ENCODE measurements at places on chromosomes 7 and 10.

DNA sequence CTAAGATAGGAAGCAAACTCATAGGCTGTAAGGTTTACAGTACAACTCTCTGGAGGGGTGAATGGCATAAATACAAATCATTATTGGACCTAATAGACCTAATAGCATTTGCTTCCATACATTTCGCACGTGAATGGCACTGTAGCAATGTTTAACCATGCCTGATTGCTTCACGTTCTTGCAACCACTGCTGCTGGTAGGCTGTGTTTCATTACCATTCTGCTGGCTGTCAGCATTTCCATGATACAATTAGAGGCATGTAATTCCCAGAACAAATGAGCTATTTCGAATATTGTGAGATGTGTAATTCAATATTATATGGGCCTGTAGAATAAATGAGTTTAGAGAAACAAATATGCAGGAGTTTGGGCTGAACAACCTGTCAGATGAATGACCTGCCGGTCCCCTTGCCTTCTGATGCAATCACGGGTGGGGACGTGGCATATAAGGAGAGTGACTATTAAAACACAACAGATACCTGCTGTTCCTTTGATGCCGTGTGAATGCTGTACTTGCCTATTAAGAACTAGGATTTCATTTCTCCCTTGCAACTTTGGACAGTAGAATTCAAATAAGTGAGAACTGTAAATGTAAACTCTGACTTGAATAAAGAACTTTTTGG, 393.4 kb downstream of the ACTR3B start:
- no peak for DNase-seq

DNA sequence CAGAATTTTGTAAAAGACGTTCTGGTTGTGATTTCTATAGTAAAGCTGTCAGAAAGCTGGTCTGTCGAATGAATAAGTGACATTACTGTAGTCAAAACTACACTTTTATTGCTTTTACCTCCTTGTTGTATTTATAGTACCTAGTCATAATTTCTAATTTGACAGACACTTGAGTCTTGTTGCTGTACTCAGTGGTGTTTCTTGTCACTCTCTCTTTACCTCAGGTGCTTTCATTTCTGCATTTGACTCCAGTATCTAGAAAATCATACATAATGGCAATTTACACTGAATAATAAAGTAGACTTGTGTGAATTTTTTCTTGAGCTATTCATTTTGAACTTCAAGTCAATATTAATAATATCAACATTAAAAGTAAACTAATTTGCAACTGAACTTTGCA, 257.6 kb upstream of the TEX47 start:
- no peak for DNase-seq

DNA sequence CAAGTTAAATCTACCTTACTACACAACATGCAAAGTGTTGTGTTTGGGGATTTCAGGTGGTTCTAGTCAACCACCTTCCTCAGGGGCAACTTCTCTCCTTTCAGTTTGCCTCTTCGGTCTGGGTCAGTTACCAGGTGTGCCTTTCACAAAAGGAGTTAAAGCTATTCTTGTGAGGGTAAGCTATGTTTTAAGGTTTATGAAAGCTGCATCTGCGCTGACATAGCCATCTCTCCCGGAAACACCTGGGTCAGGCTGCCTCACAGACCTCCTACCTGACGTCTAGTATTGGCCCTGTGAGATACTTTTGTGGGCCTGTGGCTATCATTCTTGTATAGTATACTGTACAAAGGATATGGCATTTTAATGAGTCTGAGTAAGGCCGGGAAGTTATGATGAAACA, 67.7 kb upstream of the ITGA8 start:
- DNase-seq = no peak

DNA sequence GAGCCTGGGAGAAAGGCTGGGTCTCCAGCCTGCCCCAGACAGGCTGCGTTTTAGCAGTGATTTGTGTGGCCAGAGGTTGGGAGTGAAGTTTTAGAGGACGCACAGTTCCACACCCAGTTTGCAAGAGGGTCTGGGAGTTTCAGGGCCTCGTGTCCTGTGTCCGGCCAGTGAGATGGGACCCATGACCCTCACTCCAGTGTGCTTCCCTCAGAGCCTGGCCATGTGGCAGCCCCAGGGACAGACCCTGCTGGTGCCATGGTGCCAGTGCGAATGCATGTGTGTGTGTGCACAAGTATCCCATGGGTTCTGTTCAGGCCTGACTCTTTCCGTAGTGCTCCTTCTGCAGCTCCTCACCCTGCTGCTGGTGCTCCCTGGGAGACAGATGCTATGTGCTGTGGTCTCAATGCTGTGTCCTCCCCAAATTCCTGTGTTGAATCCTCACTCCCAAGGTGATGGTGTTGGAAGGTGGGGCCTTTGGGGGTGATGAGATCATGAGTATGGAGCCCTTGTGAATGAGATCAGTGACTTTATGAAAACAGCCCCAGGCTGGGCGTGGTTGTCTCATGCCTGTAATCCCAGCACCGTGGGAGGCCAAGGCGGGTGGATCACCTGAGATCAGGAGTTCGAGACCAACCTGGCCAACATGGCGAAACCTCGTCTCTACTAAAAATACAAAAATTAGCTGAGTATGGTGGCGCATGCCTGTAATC, 16.5 kb downstream of the ECHDC3 start:
- no peak for DNase-seq

DNA sequence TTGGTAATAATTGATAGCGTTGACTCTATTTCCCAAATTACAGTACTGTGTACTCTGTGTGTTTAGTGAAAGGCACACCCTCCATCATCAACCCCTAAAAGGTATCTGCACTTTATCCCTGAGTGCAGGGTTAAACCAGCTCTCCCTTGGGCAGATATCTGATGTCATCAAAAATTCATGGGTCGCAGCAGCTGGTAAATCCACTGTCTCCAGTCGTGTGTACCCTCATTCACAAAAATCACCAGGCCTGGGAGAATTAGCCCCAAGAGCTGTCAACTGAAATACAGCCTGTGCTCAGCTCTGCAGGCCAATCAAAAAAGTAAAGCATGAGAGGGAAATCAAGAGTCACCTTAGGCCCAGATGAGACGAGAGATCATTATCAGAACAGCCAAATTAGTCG, 103.7 kb downstream of the HIP1 start:
- DNase-seq = no peak

DNA sequence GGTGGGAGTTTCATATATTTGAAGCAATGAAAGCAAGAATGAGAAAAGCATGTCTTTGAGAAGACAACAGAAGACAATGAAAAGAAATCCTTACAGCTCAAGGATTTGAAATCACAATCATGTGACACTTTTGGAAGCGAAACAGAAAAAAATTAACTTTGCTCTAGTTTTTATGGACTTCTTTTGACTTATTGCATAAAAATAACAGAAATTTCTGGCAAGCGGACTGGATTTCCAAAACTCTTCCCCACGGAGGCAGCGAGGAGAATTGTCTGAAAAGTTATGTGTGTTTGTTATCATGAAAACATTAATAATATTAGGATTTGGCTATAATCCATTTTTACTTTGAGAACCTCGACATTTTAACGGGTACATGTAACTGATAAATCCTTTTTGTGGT, 223.3 kb downstream of the LRMDA start:
- no peak for DNase-seq

DNA sequence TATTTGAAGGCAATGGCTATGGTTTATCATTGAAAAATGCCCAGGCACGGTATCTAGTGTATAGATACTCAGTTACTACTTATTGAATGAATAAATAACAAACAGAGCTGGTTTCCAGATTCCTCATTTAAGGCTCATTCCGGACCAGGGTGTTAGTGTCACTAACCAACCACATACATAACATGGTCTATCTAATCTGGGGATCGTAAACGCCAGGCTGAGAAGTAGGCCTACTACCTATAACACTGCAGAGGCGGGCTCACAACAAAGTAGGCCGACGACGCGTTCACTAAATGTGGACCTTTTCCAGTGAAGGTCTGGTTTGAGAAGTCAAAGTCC, 423 bp downstream of the LSM5 start:
- DNase-seq = no peak

DNA sequence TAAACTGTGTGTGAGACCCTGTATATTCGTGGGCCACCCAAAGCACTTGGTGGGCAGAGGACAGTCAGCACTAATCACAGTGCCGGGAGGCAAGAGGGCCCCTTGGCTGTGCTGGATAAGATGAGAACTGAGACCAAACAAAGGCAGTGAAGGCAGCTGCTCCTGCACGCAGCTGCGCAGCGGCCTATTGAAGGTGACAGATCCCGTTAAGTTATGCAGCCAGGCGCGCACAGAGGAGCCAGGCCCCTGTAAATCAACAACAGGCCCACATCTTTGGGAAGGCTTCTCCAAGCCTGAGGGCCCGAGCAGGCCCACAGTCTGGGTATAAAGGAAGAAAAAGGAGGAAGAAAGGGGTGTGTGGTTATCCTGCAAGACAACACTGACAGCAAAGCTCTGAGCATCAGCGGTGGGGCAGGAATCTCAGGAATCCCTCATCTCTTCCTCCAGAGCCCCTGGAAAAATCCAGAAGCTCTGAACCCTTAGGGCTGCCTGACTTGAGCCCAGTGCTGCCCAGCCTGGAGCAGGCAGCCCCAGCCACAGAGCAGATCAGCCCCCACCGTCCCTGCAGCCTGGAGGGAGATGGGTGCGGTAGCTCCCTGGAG, 154.2 kb downstream of the ARHGAP12 start:
- no peak for DNase-seq

GRCh38 chr10:60096761-60097513, 190.6 kb upstream of the CCDC6 start:
- DNase-seq = no peak

DNA sequence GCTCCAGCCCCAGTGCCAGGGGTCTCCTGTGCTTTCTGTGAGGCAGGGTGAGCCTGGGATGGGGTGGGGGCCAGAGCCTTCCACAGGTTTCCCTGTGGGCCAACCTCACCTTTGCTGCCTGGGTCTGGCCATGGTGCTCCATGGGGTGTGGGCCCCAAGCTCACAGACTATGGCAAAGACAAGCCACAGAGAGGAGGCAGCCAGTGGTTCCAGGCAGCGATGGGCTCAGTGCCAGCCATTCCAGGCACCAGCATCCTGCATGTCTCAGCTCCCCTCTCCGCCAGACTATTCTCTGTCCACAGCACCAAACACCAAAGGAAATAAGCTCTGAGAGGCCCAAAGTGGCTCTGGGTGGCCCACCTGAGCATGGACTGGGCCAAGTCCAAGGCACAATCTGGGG, 133.5 kb downstream of the PTPN20 start:
- no peak for DNase-seq

Measured in activated CD4-positive, CD25-positive, alpha-beta regulatory T cell treated with anti-CD3 and anti-CD28 coated beads, Interleukin-2, amount 50 U/mL, for 16 hours (primary cell).